Right hindlimb (tissue), 1 donor: ENCODE measurements at places on chromosomes 5 and 9.

DNA sequence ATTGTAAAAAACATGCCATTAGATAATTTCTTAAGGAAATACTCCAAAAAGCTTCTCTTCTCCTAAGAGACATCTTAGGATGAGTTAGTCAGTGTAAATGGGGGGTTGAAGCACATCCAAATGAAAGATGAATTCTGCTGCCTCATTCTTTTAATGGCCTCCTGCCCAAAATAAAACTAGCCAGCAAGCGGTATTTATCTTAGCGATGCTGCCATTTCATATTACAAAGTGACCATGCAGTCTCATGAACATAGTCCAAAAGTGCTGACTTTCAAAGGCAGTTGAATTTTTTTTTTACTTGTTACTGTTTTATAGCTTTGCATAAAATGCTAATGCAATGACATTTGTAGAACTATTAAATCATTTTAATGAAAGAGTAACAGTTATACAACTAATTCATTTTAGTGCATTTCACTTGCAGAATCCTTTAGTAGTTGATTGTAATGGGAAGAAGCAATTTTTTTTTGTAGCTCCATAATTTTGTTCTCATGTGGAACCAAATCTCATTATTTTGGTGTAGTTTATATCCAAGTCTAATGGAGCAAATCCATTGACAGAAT, 151.5 kb downstream of the CAVIN4 start:
- no peak for DNase-seq

- DNase-seq: no peak
These were observed 315.3 kb upstream of the PTGER4 start for GRCh38 chr5:40364441-40364840.

GRCh38 chr5:25713259-25713658, 1068.5 kb upstream of the CDH10 start:
- no peak for DNase-seq

DNA sequence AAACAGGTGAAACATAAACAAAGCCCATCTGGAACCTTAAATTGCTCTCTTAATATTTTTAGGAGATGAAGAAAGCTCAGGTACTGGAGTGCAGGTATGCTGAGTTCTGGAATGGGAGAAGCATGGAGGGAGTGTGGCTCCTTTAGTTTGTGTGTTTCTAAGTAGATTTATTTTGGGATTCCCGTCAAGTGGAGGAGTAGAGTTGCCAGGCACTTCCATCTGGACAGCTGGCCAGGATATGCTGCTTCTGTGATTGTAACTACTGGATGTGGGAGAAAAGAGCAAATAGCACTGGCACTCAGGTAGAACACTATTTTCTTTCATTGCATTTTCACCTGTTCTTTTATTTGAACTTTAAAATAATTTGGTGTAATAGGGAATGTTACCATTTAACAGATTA, 182.3 kb upstream of the MAST4 start:
- DNase-seq: no peak

DNA sequence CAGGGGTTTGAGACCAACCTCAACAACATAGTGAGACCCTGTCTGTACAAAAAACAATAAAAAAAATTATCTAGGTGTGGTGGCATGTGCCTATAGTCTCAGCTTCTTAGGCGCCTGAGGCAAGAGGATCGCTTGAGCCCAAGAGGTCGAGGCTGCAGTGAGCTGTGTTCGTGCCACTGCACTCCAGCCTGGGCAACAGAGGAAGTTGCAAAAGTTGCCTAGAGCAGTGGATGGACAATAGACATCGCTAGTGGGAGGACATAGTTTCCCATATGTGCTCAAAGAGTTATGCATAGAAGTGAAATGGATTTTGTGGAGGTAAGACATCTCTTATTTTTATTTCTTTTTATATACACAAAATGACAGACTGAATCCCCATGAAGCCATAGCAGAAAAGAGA, 19.0 kb downstream of the HNRNPK start:
- no peak for DNase-seq

DNA sequence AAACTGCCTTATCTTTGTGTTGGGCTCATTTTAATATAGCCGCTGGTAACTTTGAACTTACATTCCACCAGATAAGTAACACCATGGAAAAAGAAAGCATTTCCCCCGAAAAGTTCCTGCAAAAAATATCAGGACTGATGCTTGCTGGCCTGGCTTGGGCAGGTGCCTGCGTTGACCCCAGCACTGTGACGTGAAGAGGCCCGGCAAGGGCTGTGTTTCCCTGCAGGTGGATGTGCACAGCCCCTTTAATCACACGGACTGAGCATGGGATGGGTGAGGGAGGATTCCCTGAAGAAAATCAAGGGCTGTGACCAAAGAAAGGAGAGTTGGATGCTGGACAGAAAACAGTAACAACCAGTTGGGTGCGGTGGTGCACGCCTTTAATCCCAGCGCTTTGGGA, 138.2 kb downstream of the NSG2 start:
- DNase-seq: no peak

DNA sequence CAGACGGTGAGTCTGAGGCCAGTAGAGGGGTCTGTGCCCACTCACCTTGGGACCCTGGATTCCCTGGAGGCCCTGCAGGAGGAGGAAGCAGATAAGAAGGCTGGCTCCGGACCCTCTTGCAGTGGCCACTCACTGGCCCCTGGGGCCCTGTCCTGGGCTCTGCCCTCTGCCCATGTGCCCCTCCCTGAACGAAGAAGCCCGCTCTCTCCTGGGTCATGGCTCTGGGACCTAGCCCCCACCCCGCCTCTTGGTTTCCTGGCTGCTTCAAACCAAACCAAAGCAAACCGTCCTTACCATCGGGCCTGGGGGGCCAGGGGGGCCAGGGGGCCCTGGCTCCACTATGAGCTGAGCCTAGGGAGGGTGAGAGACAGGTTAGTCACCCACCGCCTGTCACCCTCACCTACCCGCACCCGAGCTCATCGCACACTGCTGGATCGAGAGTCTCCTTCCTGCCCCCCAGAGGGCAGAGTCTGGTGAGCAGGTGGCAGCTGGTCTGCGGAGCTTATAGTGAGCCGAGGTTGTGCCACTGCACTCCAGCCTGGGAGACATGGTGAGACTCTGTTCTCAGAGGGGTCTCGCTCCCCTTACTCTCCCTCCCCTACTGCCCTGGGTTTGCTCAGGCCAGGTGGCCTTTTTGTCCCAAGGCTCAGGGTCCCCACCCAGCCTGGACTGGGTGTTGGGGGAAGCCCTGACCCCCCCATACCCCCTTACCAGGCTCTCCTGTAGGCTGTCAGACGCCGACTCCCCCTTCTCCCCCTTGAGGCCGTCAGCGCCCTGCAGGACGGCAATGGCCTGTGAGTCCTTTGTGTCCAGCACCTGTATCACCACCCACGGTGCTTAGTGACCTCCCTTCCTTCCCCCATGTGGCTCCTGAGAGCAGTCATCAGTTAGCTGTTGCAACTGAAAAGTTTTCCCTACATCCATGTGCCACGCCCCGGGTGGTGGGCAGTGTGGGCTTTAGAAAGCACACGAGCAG, 15.2 kb upstream of the PHYKPL start:
- DNase-seq: no peak

GRCh38 chr9:4600368-4600767, 61.7 kb upstream of the PLPP6 start:
- no peak for DNase-seq
